Right cardiac atrium (tissue), 5 donors: ENCODE measurements at places on chromosomes 12 and 14. TPM values are rescaled to one million over a fixed set of nuclear protein-coding genes. Genes with fewer than 3 reads are reported as not detected.

GRCh38 chr14:79856381-79856780 is 354.9 kb downstream of the DIO2 start:
- DNase-seq = no peak

GRCh38 chr12:124270671-124271070 is 24.2 kb upstream of the RFLNA start:
- DNase-seq = no peak

- no peak for DNase-seq
Measured at GRCh38 chr12:132662901-132663755, 24.0 kb downstream of the POLE start.

Gene SERPINA12
- total RNA-seq = not detected

GRCh38 chr12:41174602-41175001 is 13.5 kb upstream of the PDZRN4 start:
- DNase-seq = no peak

DNA sequence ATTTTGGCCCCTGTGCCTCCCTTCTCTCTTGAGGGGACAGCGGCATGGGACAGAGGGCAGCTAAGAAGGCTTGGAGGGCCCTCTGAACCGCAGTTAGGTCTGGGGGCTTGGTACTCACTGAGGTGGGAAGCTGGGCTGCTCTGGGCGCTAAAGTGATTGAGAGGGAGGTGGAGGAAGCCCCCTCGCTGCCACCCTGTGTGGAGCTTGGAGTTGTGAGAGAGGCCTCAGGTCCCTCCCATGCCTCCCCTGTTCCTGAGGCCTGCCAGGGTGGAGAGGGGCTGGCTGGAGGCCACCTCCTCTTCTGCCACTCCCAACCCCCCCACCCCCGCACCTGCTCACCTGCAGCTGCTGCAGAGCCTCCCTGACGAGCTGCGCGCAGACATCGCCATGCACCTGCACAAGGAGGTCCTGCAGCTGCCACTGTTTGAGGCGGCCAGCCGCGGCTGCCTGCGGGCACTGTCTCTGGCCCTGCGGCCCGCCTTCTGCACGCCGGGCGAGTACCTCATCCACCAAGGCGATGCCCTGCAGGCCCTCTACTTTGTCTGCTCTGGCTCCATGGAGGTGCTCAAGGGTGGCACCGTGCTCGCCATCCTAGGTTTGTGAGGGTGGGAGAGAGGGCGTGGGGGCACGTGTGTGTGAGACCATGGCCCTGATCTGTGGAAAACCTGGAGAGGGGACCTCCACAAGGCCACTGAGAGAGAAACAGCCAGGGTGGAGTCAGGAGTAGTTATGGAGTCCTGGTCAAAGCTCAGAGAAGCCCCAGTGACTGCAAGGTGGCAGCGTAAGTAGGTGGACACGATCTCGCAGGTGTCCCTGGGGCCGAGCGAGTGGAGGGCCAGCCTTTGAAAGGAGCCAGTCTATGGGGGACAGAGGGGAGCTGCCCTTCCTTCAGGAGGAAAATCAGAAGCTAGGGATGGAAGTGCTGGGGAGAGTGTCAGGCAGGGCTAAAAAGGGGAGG is 11.2 kb downstream of the KCNH3 start:
- DNase-seq = no peak

Gene FOXG1
- total RNA-seq = not detected

DNA sequence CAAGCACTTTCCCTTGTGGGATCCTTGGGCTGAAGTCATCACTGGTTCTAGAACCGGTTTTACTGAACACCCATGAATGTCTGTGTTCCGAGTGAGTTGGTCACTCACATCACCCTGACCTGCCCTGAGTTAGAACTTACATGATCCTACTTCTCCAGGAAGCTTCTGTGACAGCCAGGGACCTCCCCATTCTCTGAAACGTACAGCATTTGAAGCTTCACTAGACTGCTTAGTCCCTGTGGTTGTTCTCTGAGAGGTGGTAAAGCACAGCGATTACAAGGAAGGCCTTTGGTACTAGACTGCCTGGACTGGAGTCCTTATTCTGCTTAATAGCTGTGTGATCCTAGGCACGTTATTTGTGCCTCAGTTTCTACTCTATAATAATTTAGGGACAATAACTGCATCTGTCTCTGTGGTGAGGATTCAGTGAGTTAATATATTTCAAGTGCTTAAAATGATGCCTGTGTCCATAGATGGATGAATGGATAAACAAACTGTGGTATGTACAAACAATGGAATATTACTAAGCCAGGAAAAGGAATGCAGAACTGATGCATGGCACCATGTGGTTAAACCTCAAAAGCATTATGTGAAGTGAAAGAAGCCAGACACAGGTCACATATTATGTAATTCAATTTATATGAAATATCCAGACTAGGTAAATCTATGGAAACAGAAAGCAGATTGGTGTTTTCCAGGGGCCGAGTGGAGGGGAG is 54.7 kb upstream of the DDX11 start:
- DNase-seq = no peak

Gene NEUROD4
- total RNA-seq = not detected

Gene ITGB7
- total RNA-seq = 2.8 TPM

GRCh38 chr14:74840603-74841030 is 35.3 kb downstream of the PROX2 start:
- DNase-seq = no peak

DNA sequence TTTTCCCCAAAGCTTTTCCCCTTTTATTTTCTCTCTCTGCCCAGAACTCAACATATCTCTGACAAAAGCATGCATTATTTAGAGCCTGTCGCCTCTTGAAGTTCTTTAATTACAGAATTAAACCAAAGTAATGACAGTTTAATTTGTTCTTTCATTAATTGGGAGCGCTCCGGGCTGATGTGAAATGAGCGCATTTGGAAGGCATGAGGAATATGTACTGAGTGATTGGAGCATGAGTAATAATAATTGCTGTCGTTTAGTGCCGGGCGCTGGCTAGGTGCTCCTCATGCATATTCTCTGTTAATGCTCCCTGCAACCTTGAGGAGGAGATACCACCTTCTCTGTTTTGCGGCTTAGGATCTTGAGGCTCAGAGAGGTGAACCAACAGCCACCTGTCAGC is 120.5 kb downstream of the SLC25A47 start:
- DNase-seq = no peak

Gene AQP6
- 0.15 TPM for total RNA-seq

GRCh38 chr12:88793096-88793495 is 212.8 kb upstream of the KITLG start:
- DNase-seq = no peak

DNA sequence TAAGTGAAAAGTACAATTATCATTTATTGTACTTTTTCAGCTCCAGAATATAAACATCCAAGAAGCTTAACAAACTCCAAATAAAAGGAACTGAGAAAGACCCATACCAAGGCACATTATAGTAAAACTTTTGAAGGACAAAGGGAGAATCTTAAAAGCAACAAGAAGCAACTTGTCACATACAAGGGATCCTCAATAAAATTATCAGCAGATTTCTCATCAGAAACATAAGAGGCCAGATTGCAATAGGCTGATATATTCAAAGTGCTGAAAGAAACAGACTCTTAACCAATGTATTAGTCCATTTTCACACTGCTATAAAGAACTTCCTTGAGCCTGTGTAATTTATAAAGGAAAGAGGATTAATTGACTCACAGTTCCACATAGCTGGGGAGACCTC is 48.3 kb downstream of the TTC7B start:
- DNase-seq = no peak

- peak; percentile 55 for DNase-seq
Measured at GRCh38 chr12:131163189-131163738, 209.6 kb downstream of the ADGRD1 start.

DNA sequence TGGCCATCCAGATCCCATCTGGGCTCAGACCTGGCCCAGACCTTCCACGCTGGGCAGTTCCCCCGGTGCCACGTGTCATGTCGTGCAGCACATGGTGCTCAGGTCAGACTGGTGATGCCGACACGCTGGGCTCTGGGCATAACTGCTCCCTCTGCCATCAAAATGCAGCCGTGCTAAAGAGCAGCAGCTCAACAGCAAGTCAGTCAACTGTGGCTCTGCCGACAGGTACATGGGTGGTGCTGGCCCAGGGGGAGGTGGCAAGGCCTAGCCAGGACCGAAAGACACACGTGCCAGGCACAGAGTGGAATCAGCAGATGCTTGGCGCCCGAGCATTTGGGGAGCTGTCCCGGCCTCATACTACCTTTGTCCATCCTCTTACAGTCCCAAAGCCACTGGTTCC is 1.6 kb downstream of the MCRS1 start:
- DNase-seq = no peak

Gene HPD
- total RNA-seq = 1.4 TPM

GRCh38 chr14:38021861-38022260 is 185.8 kb upstream of the SSTR1 start:
- DNase-seq = no peak
